ENCODE measurements at places on chromosomes 1 and 21.
A peak's percentile ranks its signal among the peaks of the same experiment; 100 is the strongest.

DNA sequence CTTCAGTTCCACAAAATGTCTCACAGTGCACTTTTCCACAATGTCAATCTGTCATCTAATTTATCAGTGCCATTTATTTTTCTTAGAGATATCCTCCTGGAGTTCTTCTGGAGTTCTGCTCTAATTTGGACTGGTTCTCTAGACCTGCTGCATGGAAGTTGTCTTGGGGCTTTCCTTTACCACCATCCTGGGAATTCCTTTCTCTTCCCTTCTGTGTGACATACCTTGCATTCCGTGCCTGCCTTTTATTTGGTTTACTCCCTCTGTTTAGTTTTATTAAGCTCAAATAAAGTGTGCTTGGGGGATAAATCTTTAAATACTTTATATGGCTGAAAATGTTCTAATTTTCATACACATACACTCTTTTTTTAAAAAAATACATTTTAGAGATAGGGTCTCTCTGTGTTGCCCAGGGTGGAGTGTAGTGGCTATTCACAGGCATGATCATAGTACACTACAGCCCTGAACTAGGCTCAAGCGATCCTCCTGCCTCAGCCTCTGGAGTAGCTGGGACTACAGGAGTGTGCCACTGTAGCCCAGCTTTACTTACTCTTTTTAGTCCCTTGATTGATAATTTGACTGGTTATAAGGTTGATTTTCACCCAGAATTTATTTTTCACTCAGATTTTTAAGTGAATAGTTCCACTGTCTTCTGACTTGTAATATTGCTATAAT, 14.4 kb downstream of the MTF2 start:
- no peak for DNase-seq

DNA sequence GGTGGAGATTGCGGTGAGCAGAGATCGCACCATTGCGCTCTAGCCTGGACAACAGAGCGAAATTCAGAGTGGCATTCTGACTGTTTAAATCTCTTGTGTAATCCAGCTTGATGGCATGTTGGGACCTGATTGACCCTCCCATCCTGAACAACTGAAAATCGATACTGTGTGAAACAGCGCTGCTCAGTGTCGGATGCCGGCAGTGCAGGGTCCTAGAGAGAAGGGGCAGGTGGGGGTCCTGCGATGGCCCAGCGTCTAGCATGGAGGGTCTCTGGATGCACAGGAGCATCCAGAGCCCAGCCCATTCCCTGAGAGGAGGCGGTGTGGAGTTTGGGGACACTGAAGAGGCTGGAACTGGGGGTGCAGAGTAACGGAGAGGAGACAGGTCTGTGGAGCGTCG, 15.8 kb downstream of the AGT start:
- DNase-seq: no peak

DNA sequence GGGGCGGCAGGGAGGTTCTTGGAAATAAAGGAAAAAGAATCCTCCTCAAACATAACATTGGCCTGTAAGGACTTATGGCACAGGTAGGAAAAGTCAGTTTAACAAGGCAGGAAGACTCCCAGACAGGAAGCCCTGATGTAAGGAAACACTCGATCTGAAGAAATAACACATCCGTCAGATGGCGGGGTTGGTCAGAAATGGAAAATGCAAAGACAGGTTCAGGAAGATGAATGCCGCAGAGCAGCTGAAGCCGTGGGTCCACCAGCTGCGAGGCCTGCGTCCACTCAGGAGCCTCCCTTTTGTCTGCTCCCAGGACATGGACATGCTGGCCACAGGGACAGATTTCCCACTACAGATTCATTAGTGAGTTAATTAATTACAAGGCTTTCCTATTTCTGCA, 3.8 kb downstream of the RSPH1 start:
- no peak for DNase-seq

- DNase-seq: no peak
Measured at GRCh38 chr1:200386416-200386815, 23.4 kb downstream of the ZNF281 start.

DNA sequence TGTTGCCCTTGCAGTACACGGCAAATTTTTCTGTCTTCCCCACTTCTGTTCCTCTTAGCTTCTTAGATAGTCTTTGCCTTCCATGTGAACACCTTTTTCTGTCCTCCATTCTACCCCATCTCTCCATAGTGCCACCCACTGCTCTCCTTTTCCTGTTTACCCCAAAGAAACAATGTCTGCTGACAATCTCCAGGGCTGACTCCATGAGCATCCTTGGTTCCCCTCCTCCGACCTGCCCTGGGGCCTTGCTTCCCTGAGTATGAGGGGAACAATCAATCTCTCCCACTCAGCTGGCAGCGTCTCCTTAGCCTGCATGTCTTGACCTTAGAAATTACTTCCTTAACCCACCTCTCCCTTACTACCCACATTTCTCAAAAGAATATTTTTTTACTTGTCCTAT, 12.3 kb upstream of the MYBPHL start:
- DNase-seq: no peak

DNA sequence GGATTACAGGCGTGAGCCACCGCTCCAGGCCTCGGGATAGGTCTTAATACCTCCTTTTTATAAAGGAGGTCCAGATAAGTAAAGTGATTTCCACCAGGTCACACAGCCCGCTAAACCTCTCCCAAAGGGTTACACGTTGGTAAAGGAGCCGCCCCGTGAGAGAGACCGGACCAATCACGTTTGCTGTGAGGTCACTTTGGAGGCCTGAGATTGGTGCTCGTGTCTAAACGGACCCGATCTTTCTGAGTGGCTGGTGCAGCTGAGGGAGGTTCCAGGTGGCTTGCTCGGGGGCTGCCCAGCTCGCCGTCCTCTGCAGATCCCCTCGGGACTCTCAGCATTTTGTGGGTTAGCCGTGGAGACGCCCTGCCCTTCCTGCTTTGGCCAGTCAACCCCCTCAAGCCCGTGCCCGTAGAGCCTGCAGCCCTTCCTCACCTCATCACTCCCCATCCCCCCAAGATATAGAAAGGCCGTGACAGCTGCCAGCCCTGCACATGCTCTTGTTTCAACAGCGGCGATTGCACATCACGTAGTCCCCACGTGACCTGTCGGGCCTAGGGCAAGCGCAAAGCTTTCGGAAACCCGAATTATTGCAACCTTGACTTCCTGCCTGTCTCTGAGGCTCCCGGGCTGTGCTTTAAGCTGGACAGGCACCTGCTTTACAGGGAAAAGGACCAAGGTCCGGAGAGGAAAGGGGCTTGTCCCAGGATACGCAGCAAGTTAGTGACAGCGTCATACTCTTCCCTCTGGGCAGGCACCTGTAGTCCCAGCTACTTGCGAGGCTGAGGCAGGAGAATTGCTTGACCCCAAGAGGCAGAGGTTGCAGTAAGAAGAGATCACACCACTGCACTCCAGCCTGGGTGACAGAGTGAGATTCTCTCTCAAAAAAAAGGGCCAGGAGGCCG, 5.0 kb upstream of the COA7 start:
- peak; percentile 48 for DNase-seq

GRCh38 chr1:36166938-36167905, 11.3 kb downstream of the MAP7D1 start:
- DNase-seq: no peak

DNA sequence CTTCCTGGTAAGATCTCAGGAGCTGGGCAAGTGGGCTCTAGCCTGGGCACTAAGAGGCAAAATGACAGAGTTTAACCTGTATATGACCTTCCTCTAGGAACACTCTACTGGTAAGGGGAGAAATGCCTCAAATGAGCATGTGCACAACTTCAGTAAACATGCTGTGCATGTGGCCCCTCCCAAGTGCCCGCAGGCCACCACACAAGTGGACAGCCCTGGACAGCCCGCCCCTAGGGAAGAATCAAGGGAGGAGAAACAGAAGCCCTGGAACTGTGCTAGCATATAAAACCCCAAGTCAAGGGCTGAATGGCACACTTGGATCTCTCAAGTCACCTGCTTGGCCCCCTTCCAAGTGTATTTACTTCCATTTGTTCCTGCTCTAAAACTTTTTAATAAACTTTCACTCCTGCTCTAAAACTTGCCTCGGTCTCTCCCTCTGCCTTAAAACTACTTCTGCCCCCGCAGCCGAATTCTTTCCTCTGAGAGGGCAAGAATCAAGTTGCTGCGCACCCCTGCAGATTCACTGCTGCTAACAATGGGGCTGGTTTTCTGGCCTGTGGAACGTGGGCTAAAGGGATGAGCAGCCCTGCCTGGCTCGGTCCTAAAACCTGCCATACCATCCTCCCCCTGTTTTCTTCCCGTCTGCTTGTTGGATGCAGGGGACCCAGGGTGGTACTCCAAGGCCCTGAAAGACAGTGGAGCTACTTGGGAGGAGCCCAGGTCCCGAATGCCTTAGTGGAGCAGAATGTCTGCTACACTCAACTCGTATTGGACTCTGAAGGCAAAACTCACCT, 93.5 kb downstream of the IER5 start:
- no peak for DNase-seq

- no peak for DNase-seq
Measured at GRCh38 chr1:207960346-207960745, 49.4 kb upstream of the CD34 start.

DNA sequence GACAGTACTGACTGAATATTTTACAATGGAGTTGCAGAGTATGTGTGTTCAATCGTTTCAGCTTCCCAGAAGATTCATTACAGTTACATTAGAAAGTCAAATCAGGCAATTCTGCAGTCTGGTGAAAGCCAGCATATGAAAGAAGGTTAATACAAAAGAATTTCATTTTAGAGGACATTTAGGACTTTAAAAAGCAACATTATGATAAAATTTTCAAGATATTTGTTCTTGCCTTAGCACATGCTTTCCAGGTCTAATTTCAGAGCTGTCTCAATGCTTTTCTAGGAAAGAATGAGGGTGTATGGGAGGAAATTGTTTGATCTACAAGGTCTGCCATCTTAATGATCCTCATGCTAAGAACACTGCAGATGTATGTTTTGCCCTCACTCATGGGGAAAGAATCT, 63.2 kb downstream of the RERE start:
- DNase-seq: no peak

DNA sequence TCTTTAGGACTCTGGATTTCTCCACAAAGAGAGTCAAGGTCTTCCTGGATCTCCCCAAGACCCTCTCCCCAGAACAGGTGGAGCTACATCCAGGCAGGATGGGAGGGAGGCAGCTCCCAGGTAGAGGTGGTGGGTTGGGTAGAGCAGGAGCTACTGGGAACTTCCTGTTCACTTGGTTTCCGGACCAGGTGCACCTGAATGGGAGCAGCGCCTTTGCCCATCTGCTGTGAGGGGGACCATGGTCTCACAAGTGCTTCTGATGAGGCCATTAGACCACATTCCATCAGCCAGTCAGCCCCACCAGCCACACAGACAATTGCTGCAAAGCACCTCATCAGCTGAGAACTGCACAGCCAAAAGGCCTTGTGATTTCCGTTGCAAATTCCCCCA, 188.8 kb downstream of the MATN1 start:
- DNase-seq: no peak
